ENCODE measurements at places on chromosomes 6 and 20.

DNA sequence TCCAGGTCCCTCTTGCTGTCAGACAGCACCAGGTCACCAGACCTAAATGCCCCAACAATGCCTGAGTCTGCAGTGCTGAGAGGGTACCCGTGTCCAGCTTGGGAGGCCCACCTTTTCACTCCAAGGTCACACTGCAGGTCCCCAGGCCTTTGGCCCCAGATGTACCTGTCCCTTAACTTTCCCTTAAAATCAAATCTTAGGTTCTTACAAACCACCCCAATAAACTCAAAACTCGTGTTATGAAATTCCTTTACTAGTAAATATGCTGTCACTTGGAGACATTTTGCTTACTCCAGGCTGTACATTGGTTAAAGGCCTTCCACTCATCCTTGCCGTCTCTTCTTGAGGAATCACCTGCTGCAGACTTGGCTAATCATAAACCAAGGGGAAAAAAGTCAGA, 165.7 kb upstream of the RREB1 start:
- no peak for DNase-seq

DNA sequence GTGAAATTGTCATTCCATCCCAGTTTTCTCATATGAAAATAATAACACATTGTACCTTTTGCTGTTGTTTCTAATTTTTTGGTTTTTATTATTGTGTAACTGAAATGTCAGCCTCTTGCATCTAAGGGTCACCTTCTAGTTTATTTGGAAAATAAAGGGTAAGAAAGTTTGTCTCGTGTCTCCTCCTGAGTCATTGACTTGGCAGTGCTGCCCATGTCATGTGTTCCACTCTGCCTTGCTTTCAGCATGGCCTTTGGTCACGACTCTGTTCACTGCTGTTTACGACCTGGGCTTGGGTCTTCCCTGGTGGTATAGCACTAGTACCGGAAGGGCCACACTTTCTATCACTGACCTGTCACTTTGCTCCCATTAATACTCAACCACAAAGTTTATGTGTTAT, 171.4 kb upstream of the RSPO3 start:
- no peak for DNase-seq

- no peak for DNase-seq
Observed at GRCh38 chr6:30350524-30350923, 5.6 kb downstream of the RPP21 start.

- DNase-seq = no peak
Observed at GRCh38 chr20:6485351-6485750, 282.1 kb upstream of the BMP2 start.

DNA sequence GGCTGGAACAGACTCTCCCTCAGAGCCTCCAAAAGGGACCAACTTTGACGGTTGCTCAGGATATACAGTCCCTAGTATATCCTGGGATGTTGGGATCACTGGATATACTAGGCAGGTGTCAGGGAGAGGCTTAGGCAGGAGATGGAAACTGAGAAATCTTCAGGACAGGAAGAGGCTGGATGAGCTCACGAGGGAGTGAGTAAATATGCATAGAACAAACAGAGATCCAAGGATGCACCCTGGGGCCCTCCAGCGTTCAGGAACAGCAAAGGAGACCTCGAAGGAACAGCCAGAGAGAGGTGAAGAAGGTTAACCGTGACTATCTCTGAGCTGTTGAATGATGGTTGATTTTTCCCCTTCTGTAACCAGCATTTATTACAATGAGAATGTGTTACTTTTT, 191.3 kb downstream of the BMP7 start:
- no peak for DNase-seq

DNA sequence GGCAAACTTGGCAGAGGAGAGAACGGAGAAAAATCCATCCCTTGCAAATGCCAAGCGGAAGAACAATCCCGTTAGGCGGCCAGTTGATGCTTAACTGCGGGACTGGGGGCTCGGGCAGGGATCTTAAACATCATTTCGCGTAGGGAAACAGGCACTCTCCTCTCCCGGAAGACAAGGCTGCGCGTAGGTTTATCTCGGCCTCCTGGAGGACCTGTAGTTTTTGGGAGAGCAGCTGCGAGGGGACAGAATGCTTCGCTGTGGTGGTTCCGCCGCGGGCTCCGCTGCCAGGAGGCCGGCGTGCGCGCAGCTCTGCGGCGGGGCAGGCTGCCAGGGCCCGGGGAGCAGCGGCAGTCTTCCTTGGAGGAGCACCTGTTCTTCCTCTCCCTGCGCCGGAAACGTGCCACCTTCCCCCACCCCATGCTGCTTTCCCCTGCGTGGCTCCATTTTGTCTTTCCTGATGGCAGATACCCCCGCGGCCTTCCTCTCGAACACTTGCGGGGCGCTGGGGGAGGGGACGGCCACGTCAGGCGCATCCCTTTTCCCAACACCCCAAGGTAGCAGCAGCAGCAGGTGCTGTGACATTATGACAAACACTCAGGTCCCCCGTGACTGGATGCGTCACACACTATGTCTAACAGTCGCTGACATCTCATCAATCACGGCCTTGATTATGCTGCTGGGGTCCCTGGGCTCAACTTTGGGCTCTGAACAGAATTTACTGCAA, 230.7 kb upstream of the BTBD3 start:
- peak; percentile 40 for DNase-seq

DNA sequence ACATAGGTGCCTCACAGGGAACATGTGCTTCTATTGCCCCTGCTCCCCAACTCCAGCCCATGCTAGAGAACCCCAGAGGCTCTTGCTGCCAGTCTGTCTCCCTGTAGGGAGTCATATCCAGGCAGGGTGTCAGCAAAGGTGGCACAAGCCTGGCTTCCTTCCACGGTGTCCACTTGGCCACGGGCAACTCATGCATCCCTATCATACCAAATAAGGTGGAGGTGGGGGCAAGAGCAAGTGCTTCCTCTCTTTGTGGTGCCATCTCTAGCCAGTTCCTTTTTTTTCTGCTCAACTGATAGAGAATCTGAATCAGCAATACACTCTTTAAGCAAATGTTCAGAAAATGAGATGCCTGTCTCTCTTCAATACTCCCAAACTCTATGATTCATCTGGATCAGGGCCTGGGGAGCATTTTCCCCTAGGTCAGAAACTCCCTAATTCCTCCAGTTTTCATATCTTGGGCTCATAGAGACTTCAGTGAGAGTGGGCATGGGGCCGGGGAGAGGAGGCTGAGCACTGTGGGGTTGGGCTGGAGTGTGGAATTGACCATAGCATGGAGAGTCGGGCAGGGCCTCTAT, 105.1 kb upstream of the GPR6 start:
- DNase-seq = no peak

- no peak for DNase-seq
Observed at GRCh38 chr6:130888246-130888645, 61.0 kb downstream of the SMLR1 start.

- no peak for DNase-seq
Observed at GRCh38 chr6:939526-940252, 246.8 kb upstream of the EXOC2 start.

- DNase-seq = no peak
Observed at GRCh38 chr20:22374678-22375590, 209.4 kb downstream of the FOXA2 start.

GRCh38 chr6:133502441-133503335, 261.5 kb downstream of the EYA4 start:
- DNase-seq = no peak

GRCh38 chr6:40631744-40632143, 44.6 kb upstream of the LRFN2 start:
- no peak for DNase-seq

DNA sequence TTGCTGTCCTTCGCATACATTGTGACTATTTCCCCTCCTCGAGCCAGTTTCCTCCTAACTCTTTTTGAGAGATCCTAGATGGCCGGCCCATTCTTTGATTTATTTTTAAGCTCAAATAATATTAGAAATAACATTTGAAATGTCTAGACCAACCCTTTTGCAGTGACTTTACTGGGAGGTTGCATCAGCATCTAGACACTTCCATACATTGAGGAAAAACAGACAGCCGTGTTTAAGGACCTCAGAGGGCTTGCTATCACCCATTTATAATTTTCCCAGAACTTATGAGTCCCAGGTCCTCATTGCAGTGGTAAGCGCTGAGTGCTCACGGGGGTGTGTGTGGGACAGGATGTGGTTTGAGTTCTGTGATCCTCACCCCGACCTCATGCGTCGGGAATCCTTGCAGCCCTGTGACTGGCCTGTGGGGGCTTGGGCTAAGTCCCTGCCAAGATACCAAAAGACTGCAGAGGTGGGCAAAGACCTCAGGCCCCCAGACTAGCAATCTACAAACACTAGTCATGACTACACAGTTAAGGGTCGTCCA, at the start of gene GPX5:
Gene GPX5 (plus strand): TSS at position 386 of the 544 bp plus-strand sequence. CDS start 133 bp downstream, at position 519.
- no peak for DNase-seq

GRCh38 chr20:760751-761417, 7.4 kb downstream of the SLC52A3 start:
- no peak for DNase-seq

DNA sequence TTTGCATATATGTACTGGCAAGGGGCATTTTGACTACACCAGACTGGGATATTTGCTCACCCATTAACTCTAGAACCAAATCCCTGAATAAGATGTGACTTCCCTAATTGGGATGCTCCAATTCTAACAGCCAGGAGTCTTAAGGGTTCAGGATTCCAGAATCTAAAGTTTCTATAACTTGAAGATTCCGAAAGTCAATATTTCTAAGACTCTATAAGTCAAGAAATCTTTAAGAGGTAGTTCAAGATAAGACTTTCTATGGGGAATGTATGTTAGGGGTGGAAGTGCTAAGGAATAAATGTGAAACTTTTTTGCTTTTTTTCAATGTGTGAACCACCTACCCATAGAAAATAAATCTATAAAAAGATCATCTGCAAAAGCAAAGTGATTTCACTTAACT, 42.7 kb upstream of the BLCAP start:
- no peak for DNase-seq

GRCh38 chr20:45935416-45936046, 1.0 kb downstream of the PCIF1 start:
- no peak for DNase-seq

- DNase-seq = no peak
Observed at GRCh38 chr20:7950387-7950786, 10.1 kb upstream of the HAO1 start.

DNA sequence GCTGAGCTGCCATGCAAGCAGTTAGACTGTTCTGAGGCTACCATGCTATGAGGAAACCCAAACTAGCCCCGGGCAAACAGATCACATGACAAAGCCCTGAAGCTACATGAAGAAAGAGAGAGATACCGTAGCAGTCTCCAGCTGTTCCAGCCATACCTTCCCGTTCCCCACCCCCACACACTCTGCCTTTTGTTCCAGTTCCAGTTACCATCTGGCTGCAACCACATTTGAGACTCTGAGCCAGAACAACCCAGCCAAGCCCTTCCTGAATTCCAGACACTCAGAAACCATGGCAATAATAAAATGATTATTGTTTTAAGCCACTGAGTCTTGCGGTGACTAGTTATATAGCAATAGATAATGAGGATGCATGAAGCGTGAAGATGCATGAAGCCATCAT, 28.3 kb downstream of the RIN2 start:
- DNase-seq = peak; percentile 71

DNA sequence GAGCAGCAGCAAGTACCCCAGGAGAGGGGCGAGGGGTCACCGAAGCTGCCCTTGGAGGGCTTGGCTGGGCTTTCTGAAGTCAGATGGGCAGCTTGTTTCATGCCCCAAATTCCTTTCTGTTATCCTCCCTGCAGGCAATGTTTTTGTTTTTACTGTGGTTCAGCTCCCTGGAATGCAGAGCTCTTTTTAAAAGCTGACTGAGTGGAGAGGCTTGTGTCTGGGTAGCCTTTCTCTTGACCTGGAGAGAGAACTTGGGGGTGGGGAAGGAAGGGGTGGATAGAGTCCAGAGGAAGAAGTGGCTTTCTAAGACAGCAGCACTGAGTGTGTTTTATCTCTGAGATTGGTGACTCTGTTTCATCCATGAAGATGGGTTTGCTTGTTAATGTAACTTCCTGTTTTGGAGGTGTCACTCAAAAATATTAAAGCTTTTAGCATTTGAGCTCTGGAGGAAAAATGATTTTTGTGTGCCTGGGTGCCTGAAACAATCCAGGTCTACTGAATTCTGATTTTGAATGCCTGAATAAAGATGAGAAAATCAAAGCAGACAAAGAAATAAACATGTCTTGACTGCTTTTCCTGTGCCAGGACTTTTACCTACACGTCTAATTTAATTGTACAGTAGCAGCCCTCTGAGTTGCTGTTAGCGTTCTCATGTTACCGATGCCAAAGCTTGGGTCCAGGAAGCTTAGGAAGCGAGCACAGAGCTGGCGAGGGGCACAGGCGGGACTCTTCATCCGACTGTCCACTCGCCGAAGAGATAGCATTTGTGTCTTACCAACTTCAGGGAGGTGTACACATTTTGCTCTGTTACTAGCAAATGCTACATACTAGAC, 78.2 kb upstream of the EEF1E1 start:
- no peak for DNase-seq

Data from NCI-H526 treated with DMSO at 0.1 percent for 48 hours (cell line).